Ureter (tissue), 1 donor: ENCODE measurements at places on chromosomes 5 and 9. TPM values are rescaled to one million over a fixed set of nuclear protein-coding genes. Genes with fewer than 3 reads are reported as not detected.

The COQ4 gene
- total RNA-seq: 91.8 TPM

The PCDHB10 gene
- total RNA-seq: 2.5 TPM

The SPINK6 gene
- not detected for total RNA-seq

The HMGCR gene
- 97.1 TPM for total RNA-seq

The CA9 gene
- total RNA-seq: not detected
